T-helper 1 cell treated with Interleukin-12 subunit alpha and Interleukin-12 subunit beta and Interleukin-4 antibody, amounts not matched to agents 30 ng/mL and 1 ng/mL, for 36 hours (primary cell): ENCODE measurements at places on chromosomes 2 and 18. TPM values are rescaled to one million over a fixed set of nuclear protein-coding genes. Genes with fewer than 3 reads are reported as not detected.

The UGT1A8 gene
- not detected in 2 replicates for total RNA-seq

The ERCC3 gene
- total RNA-seq = 58.1 and 58.8 TPM in 2 replicates

The SCN7A gene
- not detected in 2 replicates for total RNA-seq

The NYAP2 gene
- not detected in 2 replicates for total RNA-seq

The HTRA2 gene
- total RNA-seq = 60.0 and 61.5 TPM in 2 replicates

The MSTN gene
- 0.07 TPM in 1 of 2 replicates, not detected in the other for total RNA-seq

The NAT8 gene
- total RNA-seq = not detected in 2 replicates

The UPP2 gene
- 0.07 TPM in 1 of 2 replicates, not detected in the other for total RNA-seq

The KCNG2 gene
- not detected in 2 replicates for total RNA-seq

The LIMS1 gene
- total RNA-seq = 81.0 and 82.2 TPM in 2 replicates

The ACOXL gene
- 1.0 and 1.2 TPM in 2 replicates for total RNA-seq

The OR6B2 gene
- total RNA-seq = not detected in 2 replicates

The PARD6G gene
- total RNA-seq = 0.05 TPM in 1 of 2 replicates, not detected in the other
